Effector memory CD4-positive, alpha-beta T cell (primary cell): ENCODE measurements at places on chromosomes 2 and 18.

- no peak for DNase-seq
Measured at GRCh38 chr2:164710837-164711765, 89.8 kb upstream of the GRB14 start.

DNA sequence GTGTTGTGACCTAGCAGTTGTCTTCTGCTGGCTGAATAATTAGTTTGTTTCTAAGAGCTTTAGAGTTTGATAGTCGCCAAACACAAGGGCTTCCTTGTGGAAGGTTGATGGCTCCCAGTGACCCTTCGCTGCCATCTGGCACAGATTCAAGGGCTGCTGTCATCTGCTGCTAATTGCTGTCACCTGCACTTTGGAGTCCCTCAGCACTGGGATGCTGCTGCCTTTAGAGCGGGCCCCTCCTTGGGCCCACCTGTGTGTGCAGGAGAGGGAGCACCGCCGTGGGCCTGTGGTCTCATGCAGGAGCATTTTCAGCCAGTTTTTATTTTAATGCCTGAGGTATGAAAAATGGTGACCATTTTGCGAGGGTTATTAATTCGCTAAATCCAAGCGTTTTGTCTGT is 154.0 kb upstream of the NFATC1 start:
- DNase-seq, result no peak

DNA sequence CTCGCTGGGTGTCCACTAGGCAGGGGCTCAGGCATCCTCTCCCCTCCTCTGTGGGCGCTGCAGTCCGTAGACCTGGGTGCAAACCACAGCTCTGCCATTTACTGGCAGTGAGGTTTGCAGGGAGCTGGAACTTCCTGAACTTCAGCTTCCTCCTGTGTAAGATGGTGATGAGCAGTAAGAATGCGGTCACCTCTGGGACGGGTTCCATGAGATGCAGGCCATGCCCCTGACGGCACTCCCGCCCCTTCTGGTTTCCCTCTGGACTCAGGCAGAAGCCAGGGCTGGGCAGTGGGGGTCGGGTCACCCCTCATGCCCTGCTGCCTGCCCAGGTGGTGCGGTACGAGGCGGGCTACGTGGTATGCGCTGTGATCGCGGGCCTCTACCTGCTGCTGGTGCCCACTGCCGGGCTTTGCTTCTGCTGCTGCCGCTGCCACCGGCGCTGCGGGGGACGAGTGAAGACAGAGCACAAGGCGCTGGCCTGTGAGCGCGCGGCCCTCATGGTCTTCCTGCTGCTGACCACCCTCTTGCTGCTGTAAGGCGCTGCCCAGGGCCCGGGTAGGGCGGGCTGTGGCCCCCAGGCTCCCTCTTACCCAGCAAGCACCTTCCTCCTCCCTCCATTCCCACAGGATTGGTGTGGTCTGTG is 1.5 kb downstream of the PROM2 start:
- no peak for DNase-seq

- no peak for DNase-seq
Measured at GRCh38 chr2:694174-694573, 17.0 kb upstream of the TMEM18 start.

DNA sequence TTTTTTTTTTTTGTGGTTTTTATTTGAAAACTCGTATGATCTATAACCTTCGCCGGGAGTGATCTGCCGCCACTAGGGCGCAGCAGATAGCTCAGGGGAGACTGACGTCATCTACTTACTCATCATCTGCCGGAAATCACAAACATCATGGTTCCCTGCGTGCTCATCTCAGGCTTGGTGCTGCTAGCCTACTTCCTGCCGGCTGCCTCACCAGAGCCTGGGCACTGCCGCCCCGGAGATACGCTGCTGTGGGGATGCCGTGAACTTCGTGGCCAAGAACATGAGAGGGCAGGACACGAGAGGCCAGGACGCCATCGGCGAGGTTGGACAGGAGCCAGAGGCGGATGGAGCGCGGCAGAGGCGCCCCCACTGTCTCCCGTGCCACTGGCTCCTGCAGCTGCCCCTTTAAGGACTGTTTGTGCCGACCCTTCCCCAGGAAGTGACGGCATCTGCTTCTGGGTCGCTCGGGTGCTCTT is 68.8 kb downstream of the DOK6 start:
- DNase-seq, result peak; percentile 18

DNA sequence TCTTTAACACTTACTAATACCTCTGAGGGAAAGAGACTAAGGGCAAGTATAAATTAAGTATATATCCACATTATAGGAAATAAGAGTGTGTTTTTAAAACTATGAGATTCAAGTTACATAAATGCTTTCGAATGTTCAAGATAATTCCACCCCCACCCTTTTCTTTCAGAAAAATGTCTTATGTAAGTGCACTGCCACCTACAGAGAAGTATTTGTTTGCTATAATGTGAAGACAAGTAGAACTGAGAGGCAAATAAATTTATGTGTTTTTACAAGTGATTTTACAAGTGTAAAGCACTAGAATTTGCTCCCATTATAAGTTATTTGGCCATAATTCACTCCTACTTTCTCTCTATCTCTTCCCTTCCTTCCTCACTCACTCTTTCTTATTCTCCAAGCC is 99.9 kb upstream of the CRACDL start:
- DNase-seq, result no peak

GRCh38 chr18:39960550-39960949 is 1994.5 kb upstream of the PIK3C3 start:
- DNase-seq, result no peak

GRCh38 chr18:54734059-54734458 is 94.2 kb upstream of the RAB27B start:
- no peak for DNase-seq

GRCh38 chr2:195533771-195534642 is 123.0 kb upstream of the SLC39A10 start:
- DNase-seq, result no peak

- DNase-seq, result no peak
Measured at GRCh38 chr2:143480601-143481236, 351.5 kb downstream of the ARHGAP15 start.

DNA sequence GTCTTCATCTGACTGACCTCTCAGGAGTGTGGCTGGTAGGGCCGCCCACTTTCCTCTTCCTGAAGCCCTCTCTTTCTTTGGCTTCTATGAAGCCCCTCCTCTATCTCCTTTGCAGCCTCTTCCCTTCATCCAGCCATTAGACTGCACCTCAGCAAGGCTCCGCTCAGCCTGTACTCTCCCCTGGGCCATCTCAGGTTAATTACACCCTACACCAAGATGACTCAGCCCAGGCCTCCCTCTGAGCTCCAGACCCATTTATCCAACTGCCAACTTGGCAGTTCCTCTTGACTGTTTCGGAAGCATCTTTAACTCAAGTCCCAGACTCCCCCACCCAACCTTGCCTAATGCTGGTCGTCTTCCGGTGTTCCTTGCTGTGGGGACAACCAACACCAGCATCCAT is 5.8 kb upstream of the WNT6 start:
- no peak for DNase-seq

GRCh38 chr2:36705326-36706020 is 9.0 kb downstream of the VIT start:
- DNase-seq, result no peak

- DNase-seq, result no peak
Measured at GRCh38 chr2:95032341-95032740, 6.8 kb downstream of the MAL start.

DNA sequence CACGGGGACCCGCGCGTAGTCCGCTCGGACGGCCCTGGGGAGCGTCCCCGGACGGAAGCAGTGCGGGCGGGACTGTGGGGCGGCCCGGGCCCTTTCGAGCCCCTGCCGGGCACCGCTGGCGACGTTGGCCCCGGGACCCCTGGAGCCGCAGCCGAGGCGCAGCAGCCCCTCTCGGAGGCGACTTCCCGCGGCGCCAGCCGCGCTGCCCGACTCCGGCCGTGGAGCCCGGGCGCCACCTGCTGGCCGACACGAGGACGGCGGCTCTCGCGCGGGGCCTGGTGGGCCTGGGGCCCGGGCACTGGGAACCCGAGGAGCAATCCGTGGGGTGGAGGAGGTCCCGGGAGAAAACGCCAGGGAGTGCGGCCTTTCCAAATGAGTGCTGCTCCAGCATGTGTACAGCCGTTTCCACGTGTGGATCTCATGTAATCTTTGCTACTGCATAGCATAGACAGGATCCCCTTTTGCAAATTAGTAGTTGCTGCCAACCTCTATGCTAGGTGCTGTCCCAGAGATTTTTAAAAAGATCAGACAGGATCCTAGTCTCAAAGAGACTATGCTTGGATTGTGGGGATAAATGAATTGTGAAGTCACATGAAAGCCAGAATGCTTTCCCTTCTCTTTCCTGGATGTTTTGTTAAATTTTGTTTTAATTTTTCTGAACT is 4.0 kb downstream of the ID2 start:
- DNase-seq, result peak; percentile 65

DNA sequence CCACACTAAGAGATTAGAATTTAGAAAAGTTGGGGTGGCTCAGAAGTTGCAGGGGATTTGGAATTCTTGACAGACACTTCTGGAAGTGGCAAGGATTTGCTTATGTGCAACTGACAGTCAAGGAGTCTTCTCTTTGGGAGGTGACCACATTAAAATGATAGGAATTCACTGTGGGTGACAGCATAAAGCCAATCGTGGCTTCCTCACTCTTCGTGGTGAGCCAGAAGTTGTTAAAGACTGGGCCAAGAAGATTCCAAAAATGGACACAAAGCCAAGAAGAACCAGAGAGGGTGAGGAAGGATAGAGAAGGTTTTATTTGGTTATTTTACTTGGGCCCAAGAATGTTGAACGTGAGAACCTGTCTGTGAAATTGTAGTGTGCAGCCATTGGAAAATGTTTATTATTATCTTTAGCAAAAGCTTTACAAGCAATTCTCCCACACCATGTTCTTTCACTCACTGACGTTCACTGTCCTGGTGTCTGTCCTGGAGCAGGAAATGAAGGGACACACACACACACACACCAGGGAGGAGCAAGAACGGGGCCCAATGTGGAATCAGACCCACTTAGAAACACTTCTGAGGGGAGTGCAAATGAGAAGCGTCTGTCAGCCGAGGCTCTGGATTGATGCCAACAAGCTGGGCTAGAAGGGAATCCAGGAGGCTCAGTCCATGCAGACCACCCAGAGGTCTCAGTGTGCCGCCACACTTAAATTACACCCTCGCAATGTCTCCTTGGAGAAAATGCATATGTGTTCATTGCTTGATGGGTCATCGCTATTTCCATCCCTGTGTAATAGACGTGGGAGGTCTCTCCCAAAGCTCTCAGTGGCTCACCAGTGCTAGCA is 37.2 kb downstream of the STEAP3 start:
- DNase-seq, result no peak

- DNase-seq, result no peak
Measured at GRCh38 chr18:30376515-30376914, 666.0 kb downstream of the DSC3 start.

- DNase-seq, result no peak
Measured at GRCh38 chr2:40286721-40287120, 165.2 kb downstream of the SLC8A1 start.

- DNase-seq, result no peak
Measured at GRCh38 chr18:62848946-62849345, 133.6 kb downstream of the PHLPP1 start.

DNA sequence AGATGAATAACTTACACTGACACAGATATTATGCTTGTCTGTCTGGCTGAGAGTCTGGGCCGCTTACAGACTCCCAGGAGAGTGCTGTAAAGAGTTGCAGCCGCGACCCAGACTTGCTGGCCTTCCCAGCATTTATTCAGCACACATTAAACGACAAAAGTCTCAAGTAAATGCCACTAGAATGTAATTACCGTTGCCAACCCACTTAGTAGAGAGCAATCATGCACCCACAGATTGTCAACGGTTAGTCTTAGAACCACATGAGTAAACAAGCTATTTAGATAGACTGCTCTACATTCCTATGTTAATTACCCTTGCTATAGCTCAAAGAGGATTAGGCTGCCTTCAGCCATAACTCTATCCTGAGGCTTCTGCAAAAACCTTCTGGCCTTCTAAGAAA is 47.8 kb upstream of the C2orf74 start:
- DNase-seq, result no peak

DNA sequence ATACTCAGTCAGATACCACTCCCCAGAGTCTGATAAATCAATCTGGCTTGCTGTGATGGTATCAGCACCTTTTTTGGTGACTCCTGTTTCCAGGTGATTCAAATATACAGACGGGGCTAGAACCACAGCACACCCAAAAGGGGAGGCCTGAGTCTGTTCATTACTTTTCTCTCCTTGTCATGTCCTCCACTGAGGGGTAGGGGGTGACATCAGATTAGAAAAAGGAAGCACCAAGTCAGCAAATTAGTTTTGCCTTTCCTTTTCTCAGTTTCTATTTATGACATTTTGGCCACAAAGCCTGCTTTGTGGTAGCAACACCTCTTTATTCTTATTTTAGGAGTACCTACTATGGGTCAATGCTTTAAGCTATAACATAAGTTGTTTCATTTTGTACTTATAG is 127.4 kb downstream of the CCDC102B start:
- no peak for DNase-seq

DNA sequence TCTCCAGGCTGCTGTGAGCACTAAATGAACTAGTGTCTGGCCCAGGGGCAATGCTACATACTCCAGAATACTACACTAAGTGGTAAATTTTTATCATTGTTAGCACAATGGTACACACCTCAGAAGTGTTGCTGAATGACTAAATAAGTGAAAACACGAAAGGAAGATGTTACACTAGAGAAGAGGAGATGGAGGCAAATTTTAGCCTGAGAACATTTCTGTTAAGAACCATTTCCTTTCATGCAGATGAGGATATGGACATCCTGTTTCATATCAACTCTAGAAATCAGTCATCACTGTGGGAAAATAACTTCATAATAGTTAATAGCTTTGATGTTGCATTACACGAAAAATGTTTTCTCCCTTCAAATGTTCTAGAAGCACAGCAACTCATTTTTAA is 117.6 kb upstream of the STK17B start:
- no peak for DNase-seq

GRCh38 chr2:39779341-39779851 is 338 bp upstream of the THUMPD2 start:
- DNase-seq, result no peak

DNA sequence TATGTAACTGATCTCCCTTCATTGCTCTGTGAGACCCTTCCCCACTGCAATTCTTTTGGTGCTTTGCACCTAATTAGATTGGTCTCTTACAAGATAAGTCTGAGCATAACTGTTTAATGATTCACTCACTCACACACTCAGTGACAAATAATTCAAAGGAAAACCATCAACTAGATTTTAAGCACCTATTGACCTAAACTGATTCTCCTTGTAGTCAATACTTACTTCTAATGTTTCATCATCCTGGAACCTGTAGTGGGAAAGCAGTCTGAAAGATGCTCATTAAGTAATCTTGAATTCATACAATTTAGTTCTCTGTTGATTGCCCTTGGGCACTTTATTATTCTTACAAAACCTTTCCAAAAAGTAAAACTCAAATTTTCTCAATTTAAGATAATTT is 74.3 kb upstream of the COL5A2 start:
- no peak for DNase-seq

- no peak for DNase-seq
Measured at GRCh38 chr2:101842471-101842870, 145.0 kb downstream of the MAP4K4 start.

- no peak for DNase-seq
Measured at GRCh38 chr2:110771547-110772382, 39.4 kb downstream of the ACOXL start.

DNA sequence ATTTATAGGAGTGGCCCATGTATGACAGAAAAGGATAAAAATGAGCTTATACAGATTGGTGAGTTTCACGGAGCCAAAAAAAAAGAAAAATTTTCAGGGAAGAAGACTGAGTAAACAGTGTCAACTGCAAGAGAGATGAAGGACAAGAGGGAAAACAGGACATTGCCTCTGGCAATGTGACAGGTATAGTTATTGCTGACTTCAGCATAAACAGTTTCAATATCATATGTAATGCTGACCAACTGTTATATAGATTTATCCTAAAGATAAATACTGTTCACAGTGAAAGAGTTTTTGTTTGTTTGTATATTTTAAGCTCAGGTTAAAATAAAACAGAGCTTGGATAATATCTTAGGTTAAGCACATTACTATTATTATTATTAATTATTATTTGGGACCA is 98.0 kb upstream of the FSIP2 start:
- no peak for DNase-seq
